Naive thymus-derived CD8-positive, alpha-beta T cell (primary cell): ENCODE measurements at places on chromosomes 3 and 15. TPM values are rescaled to one million over a fixed set of nuclear protein-coding genes. Genes with fewer than 3 reads are reported as not detected.

DNA sequence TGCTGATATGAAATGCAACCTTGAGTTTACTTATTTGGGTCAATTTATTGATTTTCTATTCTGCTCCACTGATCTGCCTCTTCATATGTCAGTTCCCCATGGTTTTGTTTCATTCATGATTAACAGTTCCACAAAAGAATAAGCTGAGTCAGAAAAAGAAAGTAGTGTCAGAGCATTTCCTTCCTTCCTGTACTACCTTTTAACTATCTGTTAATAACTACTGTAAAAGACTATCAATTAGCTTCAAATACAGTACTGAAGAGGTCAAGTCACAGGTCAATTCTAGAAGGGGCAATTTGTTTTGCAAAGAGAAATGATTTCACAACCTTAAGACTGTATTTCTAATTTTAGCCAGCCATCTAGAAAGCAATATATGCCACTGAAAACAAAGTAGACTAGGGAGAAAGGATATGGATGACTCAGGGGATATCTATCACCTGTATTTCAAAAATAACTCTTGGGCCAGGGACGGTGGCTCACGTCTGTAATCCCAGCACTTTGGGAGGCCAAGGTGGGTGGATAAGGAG lies 129.5 kb downstream of the TFDP2 start:
- no peak overlapping the region for H3K27ac ChIP-seq
- no peak for DNase-seq
- no peaks in the 10 kb centered on the region for H3K27me3 ChIP-seq
- peaks cover 21% of the 10 kb centered on the region for H3K4me1 ChIP-seq
- no peak overlapping the region for H3K4me3 ChIP-seq
- H3K36me3 ChIP-seq: peaks cover 12% of the 10 kb centered on the region

Gene KLHL40
- total RNA-seq: not detected

DNA sequence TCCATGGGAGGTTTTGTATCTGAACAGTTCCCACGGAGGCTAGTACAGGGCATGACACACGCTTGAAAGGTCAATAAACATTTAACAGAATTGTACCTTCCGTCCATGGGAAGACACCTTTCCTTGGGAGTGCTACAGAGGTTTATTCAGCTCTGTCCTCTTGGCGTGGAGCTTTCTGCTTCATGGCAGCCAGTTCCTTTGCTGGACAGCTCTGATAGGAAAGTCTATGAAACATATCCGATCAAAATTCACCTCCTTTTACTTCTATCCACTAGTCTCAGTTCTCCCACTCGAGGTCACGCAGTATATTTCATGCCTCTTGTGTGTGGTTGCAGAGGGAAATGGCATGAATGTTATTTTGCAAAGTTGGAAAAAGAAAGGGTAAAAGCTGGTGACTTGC lies 91.2 kb downstream of the PEX5L start:
- H3K4me1 ChIP-seq: no peaks in the 10 kb centered on the region
- no peak overlapping the region for H3K27ac ChIP-seq
- H3K27me3 ChIP-seq: peaks cover 24% of the 10 kb centered on the region
- DNase-seq: no peak

GRCh38 chr3:69823743-69824142 lies 84.5 kb downstream of the MITF start:
- no peaks in the 10 kb centered on the region for H3K4me1 ChIP-seq
- no peak overlapping the region for H3K4me3 ChIP-seq
- no peaks in the 10 kb centered on the region for H3K36me3 ChIP-seq
- no peak overlapping the region for H3K27ac ChIP-seq
- peaks cover 3% of the 10 kb centered on the region for H3K27me3 ChIP-seq

Gene CCR3
- total RNA-seq: not detected

Gene CFAP100
- not detected for total RNA-seq

DNA sequence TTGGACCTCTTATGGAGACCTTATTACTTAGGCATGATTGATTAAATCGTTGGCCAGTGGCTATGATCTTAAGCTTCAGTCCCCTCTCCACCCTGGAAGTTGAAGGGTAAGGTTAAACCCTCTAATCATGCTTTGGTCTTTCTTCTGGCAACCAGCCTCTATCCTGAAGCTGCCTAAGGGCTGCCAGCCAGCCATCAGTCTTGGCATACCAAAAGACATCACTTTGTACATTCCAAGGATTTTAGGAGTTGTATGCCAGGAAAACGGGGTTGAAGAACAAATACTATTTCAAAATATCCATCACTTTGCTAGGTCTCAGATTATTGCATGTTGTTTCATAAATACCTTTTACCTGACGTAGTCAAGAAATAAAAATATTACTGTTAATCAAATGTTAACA lies 28.9 kb downstream of the UBE2E2 start:
- peaks cover 37% of the 10 kb centered on the region for H3K4me1 ChIP-seq
- no peak overlapping the region for H3K27ac ChIP-seq
- DNase-seq: no peak
- no peak overlapping the region for H3K4me3 ChIP-seq
- no peaks in the 10 kb centered on the region for H3K27me3 ChIP-seq
- H3K36me3 ChIP-seq: no peaks in the 10 kb centered on the region

- no peak overlapping the region for H3K27ac ChIP-seq
- no peaks in the 10 kb centered on the region for H3K36me3 ChIP-seq
- no peak for DNase-seq
Observed at GRCh38 chr3:66989860-66990696, 8.0 kb upstream of the KBTBD8 start.

Gene TM6SF1
- total RNA-seq: 0.58 TPM

GRCh38 chr3:189587664-189588040 lies 43.5 kb upstream of the TP63 start:
- no peak overlapping the region for H3K27ac ChIP-seq
- H3K4me1 ChIP-seq: peaks cover 1% of the 10 kb centered on the region
- no peaks in the 10 kb centered on the region for H3K27me3 ChIP-seq

Gene LRTM1
- not detected for total RNA-seq

DNA sequence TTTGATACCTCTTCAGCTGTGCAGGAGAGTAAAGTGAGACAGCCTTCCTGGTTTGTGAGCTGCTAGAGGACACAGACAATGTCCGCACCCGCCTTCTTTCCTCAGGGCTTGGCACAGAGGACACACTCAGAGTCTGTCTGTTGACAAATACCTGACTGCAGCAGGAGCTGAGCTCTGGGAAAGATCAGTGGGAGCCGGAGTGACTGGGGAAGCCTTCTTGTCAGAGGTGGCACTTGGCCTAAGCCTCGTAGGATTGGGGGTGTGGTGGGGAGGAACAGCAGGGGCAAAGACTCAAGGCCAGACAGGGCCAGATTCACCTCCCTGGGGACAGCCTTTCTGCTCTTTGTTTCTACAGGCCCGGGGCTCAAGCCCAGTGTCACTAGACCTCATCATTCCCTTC lies 3.3 kb upstream of the IL17RC start:
- H3K36me3 ChIP-seq: no peaks in the 10 kb centered on the region
- peaks cover 4% of the 10 kb centered on the region for H3K27me3 ChIP-seq
- H3K27ac ChIP-seq: no peak overlapping the region
- DNase-seq: no peak
- no peak overlapping the region for H3K4me3 ChIP-seq
- peaks cover 18% of the 10 kb centered on the region for H3K4me1 ChIP-seq

DNA sequence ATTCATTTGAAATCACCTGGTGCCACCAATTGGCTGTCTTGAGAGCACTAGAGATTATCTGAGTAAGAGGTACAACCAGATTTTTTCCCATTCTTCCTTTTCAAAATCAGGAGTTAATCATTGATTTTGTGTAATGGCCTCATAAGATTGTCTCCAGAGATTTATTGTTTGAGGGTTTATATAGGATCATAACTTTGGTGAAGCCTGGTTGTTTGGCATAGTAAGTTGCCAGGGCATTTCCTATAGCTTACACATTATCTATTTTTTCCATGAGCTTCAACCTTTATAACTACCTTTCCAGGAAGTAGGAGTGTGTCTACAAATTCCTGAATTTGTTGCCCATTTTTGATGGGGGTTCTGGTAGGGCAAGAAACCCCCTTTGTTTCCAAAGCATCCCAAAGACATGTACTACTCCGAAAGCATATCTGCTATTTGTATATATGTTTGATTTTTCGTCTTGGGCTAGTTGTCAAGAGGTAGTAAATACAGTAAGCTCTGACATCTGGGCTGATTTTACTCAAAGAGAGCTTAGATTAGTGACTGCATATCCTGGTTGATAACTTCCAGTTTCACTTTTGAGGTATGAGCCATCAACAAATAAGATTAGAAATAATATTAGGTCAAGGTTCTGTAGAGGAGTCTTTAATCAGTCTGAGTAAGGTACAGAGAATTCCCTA lies 11.7 kb upstream of the PRR23B start:
- H3K4me3 ChIP-seq: no peak overlapping the region
- DNase-seq: no peak
- H3K27me3 ChIP-seq: peaks cover 27% of the 10 kb centered on the region
- no peak overlapping the region for H3K27ac ChIP-seq
- H3K36me3 ChIP-seq: no peaks in the 10 kb centered on the region
